ENCODE measurements at places on chromosomes 1 and 21.

DNA sequence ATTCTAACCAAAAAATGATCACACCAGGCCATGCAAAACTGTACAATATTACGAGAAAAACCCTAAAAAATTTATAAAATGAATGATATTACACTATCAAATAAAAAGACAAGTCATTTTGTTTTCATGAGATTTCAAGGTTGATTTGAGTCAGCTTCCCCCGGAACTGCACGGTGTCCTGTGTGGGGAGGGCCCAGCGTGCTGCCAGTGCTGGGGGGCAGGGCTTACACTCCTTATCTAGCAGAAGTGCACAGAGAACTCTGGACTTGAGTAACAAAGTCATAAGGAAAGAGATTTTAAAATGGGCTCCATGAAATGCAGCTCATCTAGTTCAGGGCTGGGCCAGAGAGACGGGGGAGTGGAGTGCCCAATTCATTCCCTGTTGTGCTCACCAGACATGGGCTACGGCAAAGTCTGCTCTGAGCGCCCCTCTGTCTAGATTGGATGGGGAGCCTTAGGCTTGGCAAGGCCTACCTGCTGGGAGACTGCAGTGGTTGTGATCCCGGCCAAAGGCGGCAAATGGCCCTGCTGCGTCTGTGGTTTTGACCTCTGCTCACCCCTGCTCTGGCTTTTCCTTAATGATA lies 50.1 kb downstream of the COQ8A start:
- DNase-seq, result no peak

- DNase-seq, result peak; percentile 27
Observed at GRCh38 chr1:1208713-1209433, 2.5 kb upstream of the TNFRSF18 start.

DNA sequence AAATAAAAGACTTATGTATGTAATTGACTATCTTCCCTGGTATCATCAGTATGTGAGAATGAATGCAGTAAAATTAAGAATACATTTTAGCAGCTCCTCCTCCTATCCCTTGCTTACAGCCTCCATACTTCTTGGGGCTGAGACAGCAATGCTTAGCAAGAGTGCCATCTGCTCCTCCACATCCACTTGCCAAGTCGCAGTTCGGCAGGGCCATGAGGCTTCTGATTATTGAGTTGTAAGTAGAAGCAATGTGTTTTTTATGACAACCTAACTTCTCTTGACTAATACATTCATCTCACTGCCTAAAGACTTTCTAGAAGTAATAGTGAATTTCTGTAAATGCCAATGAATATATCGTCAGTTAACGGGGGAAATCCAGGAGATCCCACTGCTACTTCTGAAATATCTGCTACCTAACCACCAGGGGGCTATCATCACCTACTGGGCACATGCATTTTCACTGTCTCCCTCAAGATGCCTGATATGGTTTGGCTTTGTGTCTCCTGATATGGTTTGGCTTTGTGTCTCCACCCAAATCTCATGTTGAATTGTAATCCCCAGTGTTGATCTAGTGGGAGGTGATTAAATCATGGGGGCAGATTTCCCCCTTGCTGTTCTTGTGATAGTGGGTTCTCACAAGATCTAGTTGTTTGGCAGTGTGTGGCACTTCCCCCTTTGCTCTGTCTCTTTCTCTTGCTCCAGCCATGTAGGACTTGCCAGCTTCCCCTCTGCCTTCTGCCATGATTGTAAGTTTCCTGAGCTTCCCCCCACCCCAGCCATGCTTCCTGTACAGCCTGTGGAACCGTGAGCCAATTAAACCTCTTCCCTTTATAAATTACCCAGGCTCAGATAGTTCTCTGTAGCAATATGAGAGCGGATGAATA lies 59.6 kb downstream of the EXTL2 start:
- DNase-seq, result peak; percentile 37

- no peak for DNase-seq
Observed at GRCh38 chr1:170097449-170097948, 23.0 kb upstream of the KIFAP3 start.

DNA sequence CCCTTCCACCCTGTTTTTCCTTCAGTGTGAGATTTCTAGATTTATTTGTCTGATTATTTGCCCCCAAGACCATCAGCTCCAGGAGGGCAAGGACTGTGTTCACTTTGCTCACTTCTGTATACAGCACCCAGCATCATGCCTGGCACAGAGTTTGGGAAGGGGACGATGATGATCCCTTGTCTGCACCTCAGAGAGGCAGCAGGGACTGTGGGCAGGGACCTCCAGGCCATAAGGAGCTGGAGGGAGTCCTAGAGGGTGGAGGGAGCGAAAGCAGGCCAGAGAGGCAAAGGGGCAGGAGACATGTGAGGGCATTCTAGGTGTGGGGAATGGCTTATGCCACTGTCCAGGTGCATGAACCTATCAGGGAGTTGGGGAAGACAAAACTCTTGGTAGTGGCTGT lies 32.8 kb downstream of the H3-3A start:
- no peak for DNase-seq

DNA sequence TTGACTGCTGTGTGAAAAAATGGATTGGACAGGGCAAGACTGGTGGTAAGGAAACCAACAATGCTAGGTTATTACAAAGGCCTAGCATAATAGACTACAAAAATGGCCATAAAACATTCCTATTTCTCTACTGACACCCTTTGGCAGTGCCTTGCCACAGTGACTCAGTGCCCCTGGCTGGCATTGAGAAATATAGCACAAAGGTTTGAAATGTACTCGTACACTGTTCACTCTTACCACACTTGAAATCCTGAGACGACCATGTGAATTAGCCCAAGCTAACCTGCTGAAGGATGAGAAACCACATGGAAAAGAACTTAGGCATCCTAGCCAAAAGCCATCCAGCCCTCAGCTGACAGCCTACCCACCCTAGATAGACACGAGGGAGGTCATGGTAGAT lies 149.8 kb upstream of the PALMD start:
- DNase-seq, result no peak

DNA sequence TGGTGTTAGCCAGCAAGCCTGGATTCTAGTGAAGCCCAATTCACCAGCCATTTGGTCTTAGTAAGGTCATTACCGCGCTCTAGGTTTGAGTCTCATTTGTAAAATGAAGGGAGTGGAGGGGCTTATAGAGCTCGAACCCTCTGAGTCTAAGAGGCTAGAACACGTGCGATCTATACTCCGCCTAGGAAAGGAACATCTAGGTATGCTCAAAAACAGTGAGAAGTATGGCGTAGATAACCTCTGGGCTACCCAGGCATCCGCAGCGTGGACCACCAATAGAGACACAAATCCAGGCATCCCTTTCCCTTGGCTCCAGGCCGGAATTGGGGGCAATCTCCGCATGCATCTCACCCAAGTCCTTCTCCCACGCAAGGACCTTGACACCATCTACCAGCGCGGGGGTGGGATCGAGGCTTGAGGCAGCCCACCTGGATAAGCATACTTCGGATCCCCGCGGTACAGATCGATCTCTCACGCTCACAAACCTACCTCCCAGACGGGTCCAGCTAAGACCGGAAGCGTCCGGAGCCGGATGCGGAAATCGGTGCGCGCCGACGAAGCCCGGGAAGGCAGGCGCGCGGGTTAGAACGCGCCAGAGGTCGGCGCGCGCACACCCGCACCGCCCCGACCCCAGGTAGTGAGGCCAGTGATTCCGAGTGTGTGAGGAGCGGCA lies at the start of gene METTL25B:
METTL25B (plus strand) TSS at position 544 of the 673 bp plus-strand sequence. CDS start 636 bp downstream, outside the sequence.
- peak; percentile 76 for DNase-seq

DNA sequence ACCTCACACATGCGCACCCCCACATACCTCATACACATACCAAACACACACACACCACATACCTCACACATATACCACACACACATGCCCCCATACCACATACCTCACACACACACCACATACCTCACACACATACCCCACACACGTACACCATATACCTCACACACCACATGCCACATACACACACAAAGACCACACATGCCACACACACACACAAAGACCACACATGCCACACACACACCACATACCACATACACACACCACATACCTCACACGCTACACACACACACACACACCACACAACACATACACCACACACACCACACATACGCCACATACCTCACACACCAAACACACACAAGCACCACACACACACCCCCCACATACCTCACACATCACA lies 30.0 kb downstream of the HIVEP3 start:
- DNase-seq, result no peak

- no peak for DNase-seq
Observed at GRCh38 chr1:185291159-185291558, 25.9 kb downstream of the IVNS1ABP start.

DNA sequence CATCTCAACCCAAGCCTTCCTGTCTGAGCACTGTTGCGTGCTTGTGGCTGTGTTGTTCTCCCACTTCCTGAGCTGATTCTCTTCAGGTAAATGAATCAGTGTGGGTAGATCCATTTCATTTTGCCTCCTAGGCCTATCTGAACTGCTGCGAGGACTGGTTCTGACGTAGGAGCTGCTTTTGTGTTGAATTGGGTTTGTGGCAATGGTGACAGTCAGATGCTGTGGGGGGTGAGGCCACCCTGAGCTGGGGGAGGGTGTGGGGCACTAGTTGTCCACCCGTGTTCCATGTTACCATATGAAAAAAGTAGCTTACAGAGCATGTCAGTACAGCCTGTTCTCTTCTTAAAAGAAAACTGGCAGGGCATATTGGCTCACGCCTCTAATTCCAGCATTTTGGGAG lies 81.5 kb downstream of the MRPS6 start:
- DNase-seq, result no peak

DNA sequence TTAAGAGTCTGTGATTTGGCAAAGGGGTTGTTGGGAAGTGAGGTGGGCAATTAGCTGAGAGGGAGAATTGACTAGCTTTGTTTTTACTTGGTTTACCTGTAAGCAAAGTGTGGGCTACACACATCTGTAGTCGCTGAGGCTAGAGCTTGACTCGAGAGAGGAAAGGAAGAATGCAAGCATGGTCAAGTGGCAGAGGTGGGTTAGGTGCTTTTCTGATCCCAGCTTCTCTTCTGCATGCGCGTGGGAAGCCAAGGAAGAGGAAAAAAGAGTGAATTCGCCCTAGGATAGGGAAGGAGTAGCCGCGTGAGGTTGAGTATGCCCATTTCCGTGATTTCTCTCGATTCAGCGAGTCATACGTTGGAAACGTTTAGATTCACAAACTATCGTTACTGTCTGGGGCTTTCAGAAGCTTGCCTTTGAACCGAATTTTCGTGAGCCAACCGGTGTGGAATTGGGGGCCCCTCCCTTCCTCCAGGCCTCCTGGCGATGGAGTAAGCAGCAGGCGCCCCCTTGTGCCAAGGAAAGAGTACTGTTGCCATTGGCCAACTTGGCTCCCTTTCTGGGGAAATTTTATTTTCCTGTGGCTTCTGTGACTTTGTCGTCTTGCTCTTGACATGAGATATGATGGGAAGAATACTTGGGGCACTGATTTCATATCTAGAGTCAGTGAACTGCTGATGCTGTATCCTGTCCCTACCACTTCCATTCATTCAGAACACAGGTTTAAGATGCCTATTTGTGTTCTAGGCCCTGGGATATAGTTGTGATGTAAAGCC lies 1.3 kb downstream of the PIGV start:
- peak; percentile 87 for DNase-seq

DNA sequence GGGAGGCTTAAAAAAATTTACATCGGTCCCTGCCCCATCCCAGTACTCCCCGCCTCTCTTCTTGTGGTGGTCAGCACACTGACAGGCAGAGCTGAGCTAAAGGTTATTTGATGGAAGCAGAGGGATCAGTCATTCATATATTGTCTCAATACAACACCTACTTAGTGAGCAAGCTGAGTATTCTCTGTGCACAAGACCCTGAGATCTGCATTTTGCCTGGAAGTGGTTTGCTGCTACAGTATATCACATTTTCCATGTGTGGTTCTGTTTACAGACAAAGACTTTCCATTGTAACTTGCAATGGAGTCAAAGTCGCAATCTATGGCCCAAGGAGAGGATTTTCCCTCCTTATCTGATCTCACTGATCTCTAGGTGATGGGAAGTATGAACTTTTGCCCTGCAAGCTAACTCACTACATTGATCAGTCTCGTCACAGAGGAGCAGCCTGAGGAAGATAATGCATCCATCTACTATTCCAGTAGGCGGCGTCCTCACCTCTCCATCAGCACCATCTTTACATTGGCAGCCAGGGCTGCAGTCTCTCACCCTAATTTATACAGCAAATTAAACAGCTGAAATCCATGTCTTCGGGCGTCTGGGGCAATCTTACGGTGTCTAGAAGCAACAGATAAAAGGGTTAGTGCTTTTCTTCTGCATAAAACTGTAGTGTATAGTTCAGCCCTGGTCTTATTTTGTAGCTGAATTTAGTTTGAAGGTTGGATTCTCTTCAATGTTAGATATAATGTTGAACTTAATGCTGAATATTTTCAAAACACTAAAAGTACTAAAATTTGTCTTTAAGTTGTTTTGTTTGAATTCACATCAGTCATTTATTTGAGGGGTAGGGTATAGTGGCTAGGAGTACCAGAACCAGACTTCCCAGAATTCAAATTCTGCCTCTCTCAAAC lies 3.2 kb upstream of the TRAF5 start:
- DNase-seq, result peak; percentile 55

- no peak for DNase-seq
Observed at GRCh38 chr1:246332078-246332477, 175.0 kb downstream of the SMYD3 start.

- no peak for DNase-seq
Observed at GRCh38 chr1:117702654-117703053, 96.8 kb downstream of the TENT5C start.

DNA sequence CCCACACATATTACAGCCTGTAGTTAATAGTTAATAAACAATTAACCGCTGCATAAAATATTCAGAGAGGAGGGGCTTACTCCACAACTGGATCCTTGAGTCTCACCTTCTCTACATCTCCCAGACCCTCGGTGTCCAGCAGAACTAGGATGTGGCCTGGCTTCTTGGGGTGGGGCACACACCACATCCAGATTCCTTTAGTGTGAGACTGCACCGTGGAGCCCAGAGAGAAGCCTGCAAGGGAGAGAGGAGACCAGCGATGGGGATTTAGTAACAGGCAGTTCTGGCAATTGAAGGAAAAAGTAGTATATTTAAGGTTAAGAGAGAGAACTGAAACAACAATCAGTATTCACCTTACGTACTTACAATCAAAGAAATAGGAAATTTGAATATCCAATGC lies 4.9 kb downstream of the GBP1 start:
- DNase-seq, result no peak

DNA sequence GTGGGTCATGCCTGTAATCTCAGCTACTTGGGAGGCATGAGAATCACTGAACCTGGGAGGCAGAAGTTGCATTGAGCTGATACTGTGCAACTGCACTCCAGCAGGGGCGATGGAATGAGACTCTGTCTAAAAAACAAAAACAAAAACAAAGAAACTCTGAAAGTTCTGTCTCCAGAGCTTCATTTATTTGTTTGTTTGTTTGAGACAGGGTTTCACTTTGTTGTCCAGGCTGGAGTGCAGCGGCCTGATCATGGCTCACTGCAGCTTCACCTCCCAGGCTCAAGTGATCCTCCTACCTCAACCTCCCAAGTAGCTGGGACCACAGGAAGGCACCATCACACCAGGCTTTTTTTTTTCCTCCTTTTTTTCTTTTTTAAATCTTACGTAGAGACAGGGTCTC lies 191.8 kb upstream of the TNR start:
- no peak for DNase-seq

GRCh38 chr1:109668123-109668775 lies 392 bp downstream of the GSTM2 start:
- no peak for DNase-seq
